Activated CD8-positive, alpha-beta memory T cell treated with anti-CD3 and anti-CD28 coated beads for 1 hour (primary cell): ENCODE measurements at places on chromosomes 4 and X.

DNA sequence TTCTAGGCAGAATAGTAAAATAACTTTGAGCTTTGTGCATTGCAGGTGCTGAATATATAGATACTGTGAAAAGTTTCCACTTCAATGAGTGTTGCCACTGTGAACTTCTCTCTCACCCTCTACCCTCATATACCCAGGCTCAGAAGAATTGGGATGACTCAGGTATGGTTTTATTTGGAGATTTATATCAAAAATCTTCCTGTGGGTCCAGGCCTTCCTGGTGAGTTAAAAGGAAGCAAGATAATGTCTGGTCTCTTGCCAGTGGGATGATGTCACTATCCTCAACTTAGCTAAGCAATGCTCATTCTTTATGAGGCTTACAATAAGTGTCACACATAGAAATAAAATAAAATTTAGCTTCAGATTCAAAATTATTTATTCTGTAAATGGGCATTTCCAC is 153.3 kb upstream of the TENT5D start:
- DNase-seq, result no peak

DNA sequence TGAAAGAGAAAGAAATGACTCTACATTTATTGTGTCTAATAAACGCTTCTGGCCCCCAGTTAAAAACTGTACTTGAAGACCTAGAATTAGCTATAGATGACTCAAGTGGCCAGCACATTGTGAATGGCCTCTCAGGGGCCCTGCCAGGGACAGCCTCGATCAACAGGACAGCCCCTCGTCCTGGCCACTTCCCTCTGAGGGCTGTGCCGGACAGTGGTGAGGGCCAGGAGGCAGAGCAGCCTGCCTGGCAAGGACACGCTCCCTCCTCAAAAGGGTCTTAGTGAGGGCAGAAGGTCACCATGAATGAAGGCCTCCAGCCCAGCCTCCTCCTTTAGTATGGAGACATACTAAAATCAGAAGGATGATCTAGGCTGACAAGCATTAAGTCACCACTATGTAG is 16.5 kb downstream of the RNF212 start:
- no peak for DNase-seq

- no peak for DNase-seq
These were observed 1.6 kb downstream of the CXCL1 start for GRCh38 chr4:73870768-73871167.

DNA sequence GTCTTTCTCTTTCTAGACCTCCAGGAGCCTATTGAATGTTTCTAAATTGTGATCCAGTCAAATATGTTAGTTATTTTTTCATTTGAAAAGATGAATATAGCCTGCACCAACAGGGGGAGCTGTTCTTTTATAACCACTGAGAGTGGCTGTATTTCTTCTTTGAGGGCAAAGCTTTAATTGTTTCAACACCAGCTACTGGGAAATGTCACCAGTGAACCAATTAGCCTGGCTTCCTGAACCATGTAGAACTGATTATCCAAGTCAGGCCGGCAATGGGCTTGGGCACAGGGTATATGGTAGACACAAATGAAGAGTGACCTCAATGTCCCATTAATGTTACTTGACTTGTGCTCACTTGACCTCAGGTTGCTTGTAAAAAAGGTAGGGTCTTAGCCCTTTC is 4.8 kb upstream of the DAPP1 start:
- DNase-seq, result peak; percentile 3

- no peak for DNase-seq
These were observed 84.5 kb downstream of the GATB start for GRCh38 chr4:151676301-151676700.

GRCh38 chr4:66340286-66340893 is 670.1 kb upstream of the EPHA5 start:
- DNase-seq, result no peak

DNA sequence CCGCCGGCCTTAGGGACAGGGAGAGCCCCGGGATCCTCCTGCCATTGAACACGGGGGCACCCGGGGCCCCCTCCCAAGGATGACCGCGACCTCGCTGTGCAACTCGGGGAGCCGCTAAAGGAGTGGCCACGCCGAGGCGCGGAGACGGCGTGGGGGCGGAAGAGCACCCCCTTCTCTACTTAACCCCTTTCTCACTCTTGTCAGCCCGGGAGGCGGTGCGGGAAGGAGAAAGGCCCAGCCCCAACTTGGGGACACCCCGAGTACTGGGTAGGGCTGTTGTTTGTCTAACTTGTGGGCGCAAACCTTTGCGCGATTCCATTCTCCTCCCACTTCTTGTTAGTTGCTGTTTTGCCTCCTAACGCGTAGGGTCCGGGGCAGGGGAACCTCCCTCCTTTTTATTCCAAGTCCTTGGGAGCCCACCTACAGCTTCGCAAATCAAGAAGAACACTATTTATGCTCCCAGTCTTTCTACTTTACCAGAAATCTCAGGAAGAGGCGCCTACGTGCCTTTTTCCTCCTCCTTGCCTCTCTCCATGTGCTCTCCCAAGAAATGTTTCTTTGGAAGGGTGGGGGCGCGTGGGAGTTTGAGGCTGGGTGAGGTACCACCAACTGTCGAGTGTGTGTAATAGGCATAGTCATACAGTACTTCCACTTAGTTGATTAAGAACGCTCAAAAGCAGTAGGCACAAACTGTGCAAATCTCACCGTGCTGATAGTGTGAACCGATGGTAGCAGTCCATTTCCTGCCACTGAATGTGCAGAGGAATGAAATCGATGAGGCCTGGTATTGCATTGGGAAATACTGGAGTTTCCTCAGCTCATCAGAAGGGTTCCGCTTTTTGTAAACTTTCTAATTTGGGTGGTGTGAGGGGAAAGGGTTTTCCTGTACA is 813 bp downstream of the DIAPH2 start:
- no peak for DNase-seq

DNA sequence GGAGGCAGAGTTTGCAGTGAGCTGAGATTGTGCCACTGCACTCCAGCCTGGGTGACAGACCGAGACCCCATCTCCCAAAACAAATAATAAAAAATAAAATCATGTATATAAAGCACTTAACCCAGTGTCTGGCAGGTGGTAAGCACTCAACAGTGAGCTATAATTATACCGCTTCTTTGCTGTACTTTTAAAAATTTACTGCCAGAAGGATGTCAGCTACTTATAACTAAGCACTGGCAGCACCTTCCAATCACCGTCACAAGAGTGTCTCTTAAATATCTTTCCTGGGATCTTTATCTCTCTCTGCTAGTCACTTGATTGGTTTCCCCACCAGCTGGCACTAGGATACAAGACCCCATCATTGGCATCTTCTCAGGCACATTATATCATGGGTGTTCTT is 53.9 kb upstream of the DAPP1 start:
- no peak for DNase-seq

DNA sequence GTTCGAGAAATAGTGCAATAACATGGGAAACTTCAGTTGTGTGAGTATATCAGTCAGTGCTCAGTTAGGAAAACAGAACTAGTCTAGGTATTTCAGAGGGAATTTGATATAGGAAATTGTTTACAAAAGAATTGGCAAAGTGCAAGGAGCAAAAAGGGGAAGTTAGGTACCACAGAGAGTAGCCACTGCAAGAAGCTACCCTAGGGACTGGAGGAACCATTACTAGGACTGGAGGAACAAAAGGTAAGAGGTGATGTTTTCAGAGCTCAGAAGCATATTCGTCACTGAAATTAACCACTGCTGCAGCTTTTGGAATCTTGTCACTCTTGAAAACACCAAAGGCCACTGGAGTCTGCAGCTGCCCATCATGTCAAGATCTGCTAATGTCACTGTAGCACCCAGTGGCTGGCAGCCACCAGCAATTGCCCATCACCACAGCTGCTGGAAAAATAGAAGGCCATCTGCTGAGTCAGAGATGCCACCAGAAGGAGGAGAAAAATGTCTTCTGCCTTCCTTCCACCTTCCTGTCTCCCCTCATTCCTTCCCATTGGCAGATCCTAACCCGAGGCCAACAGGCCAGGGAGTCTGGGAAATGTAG is 160.6 kb upstream of the RPS6KA3 start:
- DNase-seq, result no peak
